ENCODE measurements at places on chromosomes 4 and X. TPM values are rescaled to one million over a fixed set of nuclear protein-coding genes. Genes with fewer than 3 reads are reported as not detected.

PNMA3 gene
- 0.20 TPM for total RNA-seq

COL4A5 gene
- total RNA-seq, result 12.2 TPM

RHOH gene
- total RNA-seq, result 0.20 TPM

GLUD2 gene
- total RNA-seq, result 2.4 TPM

HELT gene
- not detected for total RNA-seq

MAGEA11 gene
- total RNA-seq, result not detected

FAM53A gene
- 0.79 TPM for total RNA-seq

SPACA5 gene
- total RNA-seq, result not detected

POF1B gene
- total RNA-seq, result 3.0 TPM

SULT1E1 gene
- not detected for total RNA-seq

GNRHR gene
- not detected for total RNA-seq

GPC3 gene
- total RNA-seq, result not detected

ESX1 gene
- total RNA-seq, result 0.06 TPM
